A549 treated with CORT108297 at 1 μM for 4 hours (cell line): ENCODE measurements at places on chromosomes 2 and 18. TPM values are rescaled to one million over a fixed set of nuclear protein-coding genes. Genes with fewer than 3 reads are reported as not detected.

Gene SLC19A3
- total RNA-seq: 2.4 to 3.5 TPM (median 2.6 TPM) in 5 replicates

Gene HAUS1
- total RNA-seq: 32.0 to 47.5 TPM (median 34.2 TPM) in 5 replicates

Gene RAX
- not detected in 5 replicates for total RNA-seq

Gene TLX2
- total RNA-seq: 0.16 to 0.44 TPM (median 0.27 TPM) in 5 replicates

Gene FAM124B
- not detected in 5 replicates for total RNA-seq

Gene KCNJ13
- not detected in 5 replicates for total RNA-seq

Gene SPAST
- total RNA-seq: 9.9 to 16.8 TPM (median 13.7 TPM) in 5 replicates

Gene CFAP65
- 0.15 to 0.24 TPM (median 0.20 TPM) in 5 replicates for total RNA-seq

Gene DOK6
- not detected in 5 replicates for total RNA-seq
